ENCODE measurements at places on chromosomes 12 and 14. TPM values are rescaled to one million over a fixed set of nuclear protein-coding genes. Genes with fewer than 3 reads are reported as not detected.

Gene EPYC
- not detected for total RNA-seq

- DNase-seq = no peak
These were observed 16.1 kb upstream of the TAS2R42 start for GRCh38 chr12:11202811-11203210.

- no peak for DNase-seq
These were observed 35.6 kb downstream of the UBE3B start for GRCh38 chr12:109513051-109513450.

DNA sequence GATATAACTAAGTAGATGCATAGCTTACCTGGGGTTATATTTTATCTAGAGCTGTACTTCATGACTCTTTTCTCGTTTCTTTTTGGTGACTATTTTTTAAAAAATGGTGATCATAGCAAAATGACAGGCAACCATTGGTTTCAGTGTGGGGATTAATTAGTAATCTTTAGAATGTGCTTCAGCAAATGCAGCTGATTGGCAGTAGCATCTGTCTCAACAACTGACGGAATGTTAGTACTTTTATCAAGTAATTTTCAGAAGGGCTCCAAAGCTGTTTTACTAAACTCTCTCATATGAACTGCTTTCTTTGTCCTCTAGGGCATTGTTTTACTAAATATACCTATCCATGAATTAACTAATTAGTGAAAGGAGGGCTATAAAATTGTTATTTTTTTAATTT is 117.6 kb downstream of the TRMT5 start:
- no peak for DNase-seq

GRCh38 chr12:129483111-129483893 is 420.5 kb downstream of the TMEM132D start:
- DNase-seq = no peak

DNA sequence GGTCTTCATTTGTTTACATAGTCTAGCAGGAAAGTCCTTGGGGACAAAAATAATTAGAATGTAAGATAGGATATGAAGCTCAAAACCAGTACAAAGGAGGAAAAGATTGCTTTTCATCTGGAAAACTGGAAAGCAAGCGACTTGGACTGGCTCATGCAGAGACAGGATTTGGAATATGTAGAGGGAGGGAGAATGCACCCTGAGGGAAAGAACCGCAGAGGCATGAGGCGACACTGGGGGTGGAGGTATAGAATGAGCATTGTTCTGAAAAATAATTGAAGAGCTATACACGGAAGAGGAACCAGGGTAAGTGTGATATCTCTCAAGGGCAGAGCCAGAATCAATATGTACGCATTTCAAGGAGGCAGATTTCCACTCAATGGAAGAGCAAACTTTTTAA is 85.5 kb downstream of the PLEKHG3 start:
- DNase-seq = no peak
